ENCODE measurements at places on chromosomes 3 and 15.

- no peak for DNase-seq
Observed at GRCh38 chr15:79425591-79426295, 6.4 kb upstream of the MINAR1 start.

DNA sequence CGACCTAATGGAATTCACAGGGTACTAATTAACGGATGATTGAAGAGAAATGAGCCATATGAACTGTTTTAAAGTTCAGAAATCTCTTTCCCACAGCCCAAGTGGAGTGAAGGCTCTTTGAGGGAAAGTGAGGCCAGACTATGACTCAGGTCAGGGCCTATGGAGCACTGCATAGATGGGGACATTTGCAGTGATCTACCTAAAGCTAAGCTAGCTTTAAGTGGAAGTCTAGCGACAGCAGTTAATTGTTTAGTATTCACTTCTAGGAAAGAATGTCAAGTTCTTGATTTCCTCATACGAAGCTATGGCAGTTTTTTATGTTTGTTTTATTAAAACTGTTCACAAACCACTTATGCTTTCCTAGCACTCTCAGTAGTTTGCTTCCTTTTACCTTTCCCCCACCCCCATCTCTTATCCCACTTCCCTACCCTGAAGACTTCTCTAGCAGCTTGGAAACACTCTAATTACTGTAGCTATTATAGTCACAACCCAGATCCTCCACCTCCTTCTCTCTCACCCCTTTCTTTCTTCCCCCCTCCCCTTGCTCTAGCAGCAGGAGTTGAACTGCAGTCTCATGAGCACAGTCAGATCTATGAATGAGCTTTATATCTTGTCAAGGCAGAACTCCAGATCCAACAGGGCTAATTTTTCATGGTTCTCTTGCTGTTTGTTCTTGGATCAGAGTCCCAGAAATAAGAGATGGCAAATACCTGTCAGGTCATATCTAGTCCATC is 6.2 kb downstream of the ZNF609 start:
- DNase-seq = no peak

DNA sequence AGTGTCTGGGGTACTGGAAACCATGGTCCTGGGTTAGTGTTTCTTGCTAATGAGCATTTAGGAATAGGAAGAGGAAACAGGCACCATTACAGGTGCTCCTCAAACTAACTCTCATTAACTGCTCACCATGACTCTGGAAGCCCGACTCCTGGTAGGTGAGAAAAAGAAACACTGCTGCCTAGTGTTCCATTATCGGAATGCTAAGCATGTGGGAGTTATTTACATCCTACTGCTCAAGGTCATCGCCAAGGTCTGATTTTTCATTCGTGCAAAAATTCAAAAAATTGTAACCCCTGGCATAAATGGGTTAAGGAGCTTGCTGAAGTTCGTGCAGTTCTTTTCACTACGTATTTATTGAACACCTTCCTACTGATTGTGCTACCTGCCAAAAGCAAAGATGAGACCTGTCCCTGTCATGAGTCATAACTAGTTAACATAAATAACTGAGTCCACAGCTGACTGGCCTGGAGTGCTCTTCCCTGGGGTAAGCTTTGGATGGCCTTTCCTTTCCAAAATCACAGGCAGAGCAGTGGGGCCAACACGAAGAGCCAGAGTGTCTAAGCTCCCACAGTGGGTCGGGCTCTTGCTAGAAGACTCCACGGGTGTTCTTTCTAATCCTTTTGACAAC is 22.7 kb upstream of the PAQR5 start:
- DNase-seq = no peak

DNA sequence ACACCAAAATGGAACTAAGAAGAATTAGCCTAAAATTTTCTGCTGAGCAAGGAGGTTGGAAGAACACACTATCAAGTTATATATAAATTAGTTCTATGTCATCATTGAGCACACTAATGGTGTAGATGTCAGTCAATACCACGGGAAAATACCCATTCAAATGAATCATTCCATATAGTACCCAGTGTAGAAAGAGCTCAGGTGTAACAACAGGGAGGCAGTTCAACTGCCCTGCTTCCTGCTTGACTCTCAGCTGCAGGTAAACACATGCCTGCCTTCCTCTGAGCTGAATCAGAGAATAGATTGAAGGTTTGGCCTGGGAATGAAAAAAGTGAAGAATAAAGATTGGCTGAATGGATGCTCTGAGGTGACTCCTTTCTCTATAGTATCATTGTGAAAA is 1088.0 kb downstream of the AGBL1 start:
- DNase-seq = no peak

GRCh38 chr3:156582532-156583183 is 27.7 kb upstream of the SSR3 start:
- DNase-seq = no peak

DNA sequence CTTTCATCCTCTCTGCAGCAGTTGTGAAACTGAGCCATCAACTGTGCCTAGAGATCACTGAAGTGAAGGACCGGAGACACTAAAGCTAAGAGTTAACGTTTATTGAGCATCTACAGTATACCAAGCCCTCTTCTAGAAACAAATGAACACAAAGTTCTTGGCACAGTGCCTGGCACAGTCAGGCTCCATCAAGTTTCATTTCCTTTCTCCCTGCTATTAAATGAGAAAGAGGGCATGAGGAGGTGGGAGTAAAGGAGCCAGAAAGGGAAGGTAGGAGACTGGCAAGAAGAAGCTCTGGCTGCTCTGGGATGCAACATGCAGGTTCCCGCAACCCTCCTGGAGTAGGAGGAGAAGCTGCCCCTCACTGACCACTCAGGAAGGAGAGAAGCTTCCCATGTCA is 30.6 kb downstream of the CYP19A1 start:
- no peak for DNase-seq

DNA sequence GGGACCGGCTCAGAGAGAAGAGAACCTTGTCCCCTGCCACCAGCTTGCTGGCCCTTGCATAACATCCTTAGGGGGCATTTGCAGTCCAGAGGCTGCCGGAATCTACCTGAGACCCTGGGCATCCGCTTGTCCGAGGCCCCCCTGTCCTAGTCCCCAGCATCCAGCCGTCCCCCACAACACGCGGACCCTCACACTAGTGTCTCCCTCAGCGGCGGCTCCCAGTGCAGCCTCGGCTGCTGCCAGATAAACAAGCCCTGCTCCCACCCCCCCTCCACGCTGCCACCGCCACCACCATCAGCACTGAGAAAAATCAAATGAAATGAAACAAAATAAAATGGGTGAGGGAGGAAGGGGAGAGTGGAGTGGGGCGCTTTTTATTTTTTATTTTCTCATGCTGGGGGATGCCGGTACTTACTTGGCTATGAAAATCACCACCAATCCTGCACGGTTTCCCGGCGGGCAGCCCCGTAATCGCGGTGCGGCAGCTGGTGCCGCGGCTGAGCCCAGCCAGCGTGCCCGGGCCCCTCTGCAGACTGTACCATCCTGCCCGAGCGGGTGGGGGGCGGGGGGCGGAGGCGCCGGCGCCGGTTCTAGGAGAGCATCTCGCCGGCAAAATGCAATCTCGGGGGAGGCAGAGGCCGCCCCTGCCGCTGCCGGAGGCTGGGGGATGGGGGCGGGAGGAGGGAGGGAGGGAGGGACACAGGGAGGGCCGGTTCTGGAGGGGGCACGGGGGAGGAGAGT is at the start of gene ATP2B2:
Gene ATP2B2 (minus strand): TSS at position 537 of the 741 bp plus-strand sequence. CDS start 56,043 bp downstream, outside the sequence.
- no peak for DNase-seq

DNA sequence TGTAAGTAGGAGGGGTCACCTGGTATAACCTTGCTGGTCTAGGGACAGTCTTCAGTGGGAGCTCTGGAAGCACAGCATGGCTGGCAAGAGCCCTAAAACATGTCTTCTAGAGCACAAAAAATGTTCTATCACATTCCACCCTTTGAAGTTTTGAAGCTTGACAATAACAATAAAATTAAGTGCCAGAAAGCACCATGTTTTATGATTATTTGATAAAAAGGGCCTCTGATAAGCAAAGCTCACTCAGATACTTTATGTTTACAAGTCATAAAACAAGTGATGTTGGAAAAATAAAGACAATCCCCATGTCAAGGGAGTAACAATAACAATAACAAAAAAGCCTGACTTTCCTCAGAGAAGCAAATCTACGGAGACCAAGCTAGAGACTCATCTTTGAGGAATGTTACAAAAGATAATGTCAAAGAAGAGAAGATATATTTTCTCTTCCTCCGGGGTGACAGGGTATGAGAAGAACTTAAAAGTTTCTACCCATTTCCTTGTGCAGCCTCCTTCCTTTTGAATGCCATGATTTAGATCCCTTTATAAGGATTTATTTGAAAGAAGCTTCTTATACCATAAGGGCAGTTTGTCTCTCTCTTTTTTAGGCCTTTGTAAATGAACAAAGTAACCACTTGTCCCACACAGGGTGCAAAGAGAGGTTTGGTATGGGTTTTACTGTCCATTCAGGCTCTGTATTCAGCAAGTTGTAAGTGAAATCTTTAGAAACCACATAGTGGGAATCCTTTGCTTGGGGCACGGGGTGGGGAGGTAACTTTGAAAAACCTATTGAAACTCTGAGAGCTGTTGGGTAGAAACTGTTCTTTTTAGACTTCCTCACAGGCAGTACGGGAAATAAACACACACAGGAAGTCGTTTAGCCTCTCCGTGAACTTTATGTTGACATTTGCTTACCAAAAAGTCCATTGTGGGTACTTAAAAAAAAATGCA is 109.6 kb upstream of the RBMS3 start:
- DNase-seq = no peak

GRCh38 chr3:51396401-51396800 is 5.3 kb downstream of the RBM15B start:
- DNase-seq = no peak

DNA sequence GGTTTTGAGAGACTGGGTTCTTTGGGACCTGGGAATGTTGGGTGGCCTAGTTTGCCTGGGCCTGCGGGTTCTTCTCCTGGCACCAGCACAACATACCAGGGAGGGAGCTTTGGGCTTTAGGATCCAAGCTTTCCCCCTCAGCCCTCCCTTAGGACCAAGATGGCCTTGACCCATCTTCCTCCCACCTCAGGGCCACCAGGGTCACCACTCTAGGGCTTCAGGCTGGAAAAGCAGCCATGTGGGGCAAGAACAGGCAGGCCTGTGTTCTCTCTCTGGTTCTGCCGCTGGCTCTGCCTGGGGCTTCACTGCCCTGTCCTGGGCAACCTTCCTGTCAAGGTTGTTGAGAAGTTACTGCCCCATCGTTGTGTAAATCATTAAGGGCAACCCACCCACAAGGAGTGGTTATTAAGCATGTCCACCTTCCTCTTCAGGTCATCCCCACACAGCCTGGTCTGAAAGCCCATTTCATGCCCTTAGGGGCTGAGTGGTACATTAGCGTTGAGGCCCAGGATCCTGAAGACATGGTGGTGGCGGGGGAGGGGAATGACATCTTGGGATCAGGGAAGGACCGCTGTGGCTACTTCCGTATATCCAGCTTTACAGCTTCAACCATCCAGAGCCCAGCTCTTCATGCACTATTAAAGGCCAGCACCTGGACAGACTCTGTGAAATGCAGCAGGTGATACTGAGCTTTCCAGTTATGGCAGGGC is 652 bp downstream of the DUOX1 start:
- DNase-seq = no peak

DNA sequence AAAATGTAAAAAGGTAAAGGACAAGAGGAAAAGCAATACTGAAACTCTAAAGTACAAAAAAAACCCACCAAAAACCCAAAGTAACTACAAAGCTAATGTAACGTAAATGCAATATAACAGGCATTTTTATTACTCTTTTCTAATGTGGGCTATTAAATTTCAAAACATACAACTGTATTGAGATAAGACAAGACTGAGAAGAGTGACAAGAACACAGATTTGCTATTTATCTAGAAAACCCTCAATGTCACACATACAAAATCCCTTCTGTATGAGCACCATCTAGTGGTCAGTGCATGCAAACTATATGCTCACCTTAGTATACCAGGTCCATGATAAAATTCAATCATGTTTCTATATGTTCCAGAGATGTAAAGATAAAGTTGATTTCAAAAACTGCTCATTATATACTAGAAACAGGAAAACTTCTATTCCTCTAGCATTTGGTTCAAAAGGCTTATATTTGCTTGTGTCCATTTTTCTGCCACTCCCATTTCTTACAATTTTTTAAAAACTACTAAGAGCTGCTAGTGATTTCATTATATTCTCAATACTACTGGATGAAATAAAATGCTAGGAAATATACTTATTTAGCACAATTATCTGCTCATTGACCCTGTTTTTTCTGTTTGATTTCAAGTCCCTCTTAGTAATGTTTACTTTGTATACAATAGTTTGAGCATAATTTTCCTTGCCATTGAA is 111.4 kb downstream of the DLG1 start:
- DNase-seq = no peak

- no peak for DNase-seq
Observed at GRCh38 chr15:79164043-79164442, 73.5 kb upstream of the RASGRF1 start.

DNA sequence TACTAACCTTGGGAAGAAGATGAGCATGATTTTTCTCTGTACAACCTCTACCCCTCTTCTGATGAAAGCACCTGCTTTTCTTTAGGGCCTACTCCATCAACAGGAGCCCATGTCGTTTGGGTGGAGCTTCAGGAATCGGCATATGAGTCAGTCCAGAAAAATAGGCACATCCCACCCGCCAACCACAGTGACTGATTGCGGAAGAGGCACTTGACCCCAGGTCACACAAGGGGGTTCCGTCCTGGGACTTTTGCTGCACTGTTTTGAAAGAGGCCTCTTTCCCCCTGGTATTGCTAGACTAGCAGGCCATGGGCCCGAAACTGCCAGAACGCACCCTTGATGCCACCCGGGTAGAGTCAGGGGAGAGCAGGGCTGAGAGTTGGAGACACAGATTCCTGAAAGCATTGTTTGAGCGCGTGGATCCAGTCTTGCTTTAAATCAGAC is 19.3 kb upstream of the NRROS start:
- DNase-seq = no peak

DNA sequence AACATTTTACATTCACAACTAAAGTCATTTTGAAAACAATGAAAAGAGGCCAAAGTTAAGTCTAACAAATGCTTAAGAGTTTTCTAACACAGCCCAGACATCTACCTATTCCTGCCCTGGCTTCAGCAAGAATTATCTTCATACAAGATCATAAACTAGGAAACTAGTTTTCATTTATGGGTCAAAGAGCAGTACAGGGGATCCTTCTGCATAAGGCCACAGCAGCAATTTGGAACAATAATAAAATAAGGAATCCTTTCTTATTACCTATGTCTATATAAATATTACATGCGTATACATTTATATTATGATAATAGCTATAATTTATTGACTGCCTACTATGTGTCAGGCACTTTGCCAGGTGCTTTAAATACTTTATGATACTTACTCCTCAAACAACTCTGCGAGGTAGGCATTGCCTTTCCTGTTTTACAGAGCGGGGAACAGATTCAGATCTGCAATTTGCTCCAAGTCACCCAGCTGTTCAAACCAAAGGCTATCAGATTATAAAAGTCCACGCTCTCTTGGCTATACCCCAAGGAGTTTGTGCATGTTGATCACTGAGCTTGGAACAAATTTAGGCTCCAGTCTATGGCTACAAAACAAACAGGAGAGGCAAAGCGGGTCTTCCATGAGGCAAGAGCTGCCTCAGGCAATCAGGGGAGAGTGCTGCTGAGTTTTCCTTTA is 196.4 kb downstream of the RORA start:
- DNase-seq = no peak

DNA sequence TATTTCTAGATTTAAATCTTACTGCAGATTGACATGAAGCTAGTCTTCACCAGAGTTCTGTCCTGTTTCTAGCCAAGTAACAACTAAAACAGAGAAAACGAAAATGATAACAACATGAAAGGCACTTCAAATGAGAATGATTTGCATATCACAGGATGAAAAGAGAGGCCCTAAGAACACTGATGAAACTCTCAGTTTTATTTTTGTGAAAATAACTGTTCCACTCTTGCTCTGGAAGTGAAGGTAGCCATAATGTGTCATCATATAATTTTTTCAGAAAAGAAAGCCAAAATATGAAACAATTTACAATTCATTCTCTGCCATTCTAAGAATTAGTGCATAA is 274.4 kb downstream of the ADAMTSL3 start:
- no peak for DNase-seq

GRCh38 chr3:8835385-8835784 is 66.0 kb upstream of the OXTR start:
- DNase-seq = no peak

Measured in cortex of kidney (tissue), 1 donor.